ENCODE measurements at places on chromosomes 13 and 19.

DNA sequence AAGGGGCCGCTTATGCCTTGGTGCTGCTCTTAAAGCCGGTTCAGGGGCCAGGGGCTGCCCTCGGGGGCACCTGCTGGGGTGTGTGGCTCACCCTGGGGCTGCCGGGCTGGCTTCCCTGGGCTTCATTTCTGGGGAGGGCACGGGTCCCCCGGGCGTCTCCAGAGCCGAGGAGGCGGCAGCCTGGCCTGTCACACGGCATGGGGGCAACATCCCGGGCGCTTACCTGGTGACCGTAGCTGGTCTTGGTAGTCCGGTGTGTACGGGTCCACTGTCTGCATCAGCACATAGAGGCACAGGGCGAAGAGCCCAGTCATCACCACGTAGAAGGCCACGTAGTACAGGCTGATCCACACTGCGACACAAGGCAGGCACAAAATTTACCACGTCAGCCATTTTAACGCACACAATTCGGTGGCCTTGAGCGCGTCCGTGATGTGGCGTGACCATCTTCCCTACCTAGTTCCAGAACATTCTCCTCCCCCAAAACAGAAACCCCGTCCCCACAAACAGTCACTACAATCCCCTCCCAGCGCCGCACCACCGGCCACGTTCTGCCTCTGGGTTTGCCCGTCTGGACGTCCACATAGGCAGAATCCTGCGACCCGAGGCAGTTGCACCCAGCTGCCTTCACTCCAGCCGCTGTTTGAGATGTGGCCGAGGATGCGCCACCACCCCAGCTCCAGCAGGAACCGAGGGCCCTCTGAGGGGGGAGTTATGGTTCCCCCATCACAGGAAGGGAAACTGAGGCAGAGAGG, 3.2 kb downstream of the ATP4B start:
- no peak for DNase-seq

DNA sequence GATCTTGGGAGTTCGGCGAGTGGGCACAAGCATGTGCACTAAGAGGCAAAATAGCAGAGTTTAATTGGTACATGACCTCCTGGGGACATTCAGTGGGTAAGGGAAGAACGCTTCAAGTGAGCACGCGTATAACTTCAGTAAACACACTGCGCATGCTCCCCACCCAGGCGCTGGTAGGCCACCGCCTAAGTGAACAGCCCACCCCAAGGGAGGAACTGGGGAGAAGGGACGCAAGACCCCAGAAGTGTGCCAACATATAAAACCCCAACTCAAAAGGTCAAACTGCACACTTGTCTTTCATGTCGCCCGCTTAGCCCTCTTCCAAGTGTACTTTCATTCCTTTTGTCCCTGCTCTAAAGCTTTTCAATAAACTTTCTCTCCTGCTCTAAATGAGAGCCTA, 10.5 kb upstream of the NTN5 start:
- peak; percentile 12 for DNase-seq

- no peak for DNase-seq
These were observed 18.4 kb upstream of the URI1 start for GRCh38 chr19:29923653-29924052.

- DNase-seq, result no peak
These were observed 22.9 kb downstream of the PLEKHF1 start for GRCh38 chr19:29687897-29688728.

DNA sequence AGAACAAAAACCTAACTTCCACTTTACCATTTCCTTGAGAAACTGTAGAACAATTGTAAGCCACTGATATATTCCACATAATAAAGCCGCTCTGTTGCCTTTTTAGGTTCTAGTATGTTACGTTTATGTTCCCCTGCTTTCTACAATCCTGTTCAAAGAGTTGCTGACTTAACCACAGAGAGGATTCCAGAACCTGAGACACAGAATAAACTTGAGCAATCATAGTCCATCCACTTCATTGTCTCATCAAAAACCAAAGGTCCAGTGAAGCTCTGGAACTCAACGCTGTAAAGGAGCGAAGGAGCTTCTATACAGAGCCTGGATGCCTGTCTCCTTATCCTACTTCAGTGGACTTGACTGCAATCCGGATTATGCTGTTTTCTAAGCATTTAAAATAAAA, 4.6 kb downstream of the STARD13 start:
- DNase-seq, result no peak

- no peak for DNase-seq
These were observed 429.0 kb downstream of the TSHZ3 start for GRCh38 chr19:30920222-30920621.

DNA sequence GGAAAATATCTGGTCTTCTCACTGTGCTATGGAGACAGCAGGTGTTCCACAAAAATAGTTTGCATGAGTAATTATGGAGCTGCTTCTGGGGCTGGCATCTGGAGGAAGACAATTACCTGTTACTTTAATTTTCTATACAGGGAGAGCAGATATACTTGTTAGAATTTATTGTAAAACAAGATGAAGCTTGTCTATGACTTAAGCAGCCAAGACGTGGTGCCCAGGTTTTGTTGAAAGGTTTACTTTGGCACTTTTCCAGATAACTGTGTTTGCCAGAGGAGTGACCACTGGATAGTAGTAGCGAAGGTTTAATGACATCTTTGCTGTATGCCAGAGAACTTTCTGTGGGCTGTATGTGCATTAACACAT, 134.5 kb upstream of the KL start:
- no peak for DNase-seq

DNA sequence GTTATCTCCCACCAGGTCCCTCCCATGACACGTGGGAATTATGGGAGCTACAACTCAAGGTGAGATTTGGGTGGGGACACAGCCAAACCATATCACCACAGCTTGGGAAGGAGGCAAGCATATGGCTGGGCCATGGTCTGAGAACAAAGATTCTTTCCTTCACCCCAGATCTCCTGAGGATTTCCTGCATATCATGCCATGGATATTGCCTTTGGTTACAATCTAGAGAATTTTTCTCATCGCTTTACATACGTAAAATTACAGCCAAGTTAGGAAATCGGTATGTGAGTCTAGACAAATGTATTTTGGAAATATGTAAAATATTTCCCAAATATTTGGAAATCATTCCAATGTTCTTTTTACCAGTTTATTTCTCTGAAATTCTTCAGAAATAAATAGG, 398.3 kb downstream of the RFC3 start:
- DNase-seq, result no peak

DNA sequence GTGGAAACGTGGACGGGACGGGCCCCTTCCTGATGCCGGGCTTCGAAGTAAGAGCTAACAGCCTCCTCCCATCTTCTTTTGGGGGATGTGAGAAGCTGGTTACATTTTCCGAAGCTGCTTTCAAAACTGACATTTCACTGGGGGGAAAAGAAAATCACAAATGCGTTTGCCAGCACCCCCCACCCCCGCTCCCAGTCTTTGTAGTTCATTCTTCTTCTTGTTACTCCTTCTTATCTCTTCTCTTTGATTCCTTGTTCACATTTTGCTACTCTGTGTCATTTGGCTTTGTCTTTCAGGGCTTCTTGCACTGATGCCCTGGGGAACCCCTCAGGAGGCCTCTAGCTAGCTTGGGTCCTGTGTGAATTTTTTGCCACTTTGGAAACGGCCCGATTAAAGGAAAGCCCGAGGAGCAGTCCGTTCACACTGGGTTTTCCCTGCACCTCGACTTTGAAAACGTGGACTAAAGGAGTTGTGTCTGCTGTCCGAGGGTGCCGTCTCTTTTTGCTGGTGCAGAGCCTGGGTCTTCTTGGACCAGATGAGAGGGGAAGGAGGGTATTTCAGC, 1.3 kb downstream of the CARM1 start:
- DNase-seq, result no peak

GRCh38 chr19:3025549-3025886, 3.6 kb downstream of the TLE2 start:
- no peak for DNase-seq

GRCh38 chr19:13597640-13598039, 91.4 kb upstream of the CACNA1A start:
- peak; percentile 59 for DNase-seq

- no peak for DNase-seq
These were observed 446.0 kb downstream of the FOXO1 start for GRCh38 chr13:40220299-40220935.

DNA sequence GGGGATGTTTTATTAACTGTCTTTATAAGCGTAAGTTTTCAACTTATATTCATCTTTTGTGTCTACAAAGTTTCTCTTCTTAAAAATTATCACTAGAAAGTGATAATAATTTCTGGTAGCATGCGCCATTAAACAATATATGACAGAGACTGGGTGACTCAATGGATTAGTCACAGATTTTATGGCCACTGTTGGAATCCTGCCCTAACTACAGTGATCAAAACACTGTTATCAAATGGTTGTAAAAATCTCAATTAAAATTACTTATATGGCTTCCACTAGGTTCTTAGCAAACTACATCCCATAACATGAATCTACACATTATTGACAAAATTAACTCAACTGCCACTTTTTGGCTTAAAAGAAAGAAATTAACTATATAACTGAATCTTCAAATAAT, 350.0 kb downstream of the DACH1 start:
- no peak for DNase-seq

DNA sequence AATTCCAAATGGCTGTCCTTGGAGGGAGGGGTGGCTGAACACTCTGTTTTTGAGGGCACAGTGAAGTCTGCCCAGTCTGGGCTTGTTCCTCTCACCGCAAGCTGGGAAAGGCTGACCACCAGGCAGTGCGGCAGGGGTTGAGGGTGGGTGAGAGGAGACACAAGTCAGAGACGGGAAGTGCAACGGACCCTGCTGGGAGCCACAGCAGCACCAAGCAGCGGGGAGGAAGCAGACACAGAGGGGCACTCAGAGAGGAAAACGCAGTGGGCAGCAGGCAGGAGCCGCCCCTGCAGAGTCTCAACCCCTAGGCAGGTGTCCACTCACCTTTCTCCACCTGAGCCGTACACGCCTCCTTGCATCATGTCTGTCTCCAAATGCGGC, 15.6 kb downstream of the AKAP8L start:
- DNase-seq, result no peak

DNA sequence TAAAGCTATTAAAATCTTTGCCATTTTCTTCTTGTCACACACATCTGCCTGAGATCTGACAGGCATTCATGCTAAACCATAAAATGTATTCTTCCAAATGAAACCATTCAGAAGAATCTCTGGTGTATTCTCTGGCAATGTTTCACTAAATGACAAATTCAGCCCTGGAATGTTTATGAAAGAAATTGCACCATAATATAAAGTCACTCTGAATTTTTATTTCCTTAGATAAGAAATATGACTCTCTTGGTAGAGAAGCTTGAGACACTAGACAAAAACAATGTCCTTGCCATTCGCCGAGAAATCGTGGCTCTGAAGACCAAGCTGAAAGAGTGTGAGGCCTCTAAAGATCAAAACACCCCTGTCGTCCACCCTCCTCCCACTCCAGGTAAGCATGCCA, 14.3 kb downstream of the OLFM4 start:
- no peak for DNase-seq

GRCh38 chr13:62779161-62779560, 1363.5 kb upstream of the PCDH20 start:
- DNase-seq, result no peak

DNA sequence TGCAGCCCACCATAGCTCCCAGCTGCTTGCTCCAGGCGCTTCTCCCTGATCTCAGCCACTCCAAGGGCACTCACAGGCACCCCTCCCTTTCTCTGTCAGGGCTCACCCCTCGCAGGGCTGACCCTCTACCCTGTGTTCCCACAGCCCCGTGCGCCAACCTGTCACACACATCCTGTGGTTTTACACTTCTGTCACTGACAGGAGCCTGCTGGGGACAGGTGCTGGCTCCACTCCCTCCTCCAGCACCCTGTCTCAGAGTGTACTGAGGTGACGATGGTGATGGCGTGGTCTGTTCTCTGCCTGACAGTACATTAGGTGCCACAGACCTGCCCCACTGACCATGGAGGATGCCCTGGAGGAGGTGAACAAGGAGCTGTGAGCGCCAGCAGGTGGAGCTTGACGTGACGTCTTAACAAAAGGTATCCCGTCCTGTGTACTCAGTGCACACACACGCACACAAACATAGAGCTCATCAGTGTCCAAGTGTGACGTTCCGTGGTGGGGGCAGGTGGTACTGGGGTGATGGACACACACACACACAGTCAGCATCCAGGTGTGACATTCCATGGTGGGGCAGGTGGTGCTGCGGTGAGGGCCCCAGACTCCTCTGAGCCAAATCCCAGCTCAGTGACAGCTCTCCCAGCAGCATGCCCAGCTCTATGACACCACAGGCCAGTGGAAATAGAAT, 20.9 kb downstream of the C19orf44 start:
- peak; percentile 5 for DNase-seq

GRCh38 chr13:50527612-50528509, 315.6 kb downstream of the DLEU7 start:
- DNase-seq, result no peak

- DNase-seq, result no peak
These were observed 13.7 kb upstream of the MAP3K10 start for GRCh38 chr19:40177286-40178070.

- no peak for DNase-seq
These were observed 22.1 kb downstream of the MIPEP start for GRCh38 chr13:23867027-23867491.

- DNase-seq, result no peak
These were observed 145.7 kb downstream of the PCCA start for GRCh38 chr13:100234524-100235136.

- DNase-seq, result no peak
These were observed 6.5 kb downstream of the CARS2 start for GRCh38 chr13:110699148-110700145.

- DNase-seq, result peak; percentile 36
These were observed 7.0 kb upstream of the WBP4 start for GRCh38 chr13:41054212-41054877.

GRCh38 chr19:7562646-7563393, 27.3 kb downstream of the PNPLA6 start:
- DNase-seq, result no peak

GRCh38 chr13:59461411-59461810, 702.3 kb downstream of the DIAPH3 start:
- DNase-seq, result no peak

DNA sequence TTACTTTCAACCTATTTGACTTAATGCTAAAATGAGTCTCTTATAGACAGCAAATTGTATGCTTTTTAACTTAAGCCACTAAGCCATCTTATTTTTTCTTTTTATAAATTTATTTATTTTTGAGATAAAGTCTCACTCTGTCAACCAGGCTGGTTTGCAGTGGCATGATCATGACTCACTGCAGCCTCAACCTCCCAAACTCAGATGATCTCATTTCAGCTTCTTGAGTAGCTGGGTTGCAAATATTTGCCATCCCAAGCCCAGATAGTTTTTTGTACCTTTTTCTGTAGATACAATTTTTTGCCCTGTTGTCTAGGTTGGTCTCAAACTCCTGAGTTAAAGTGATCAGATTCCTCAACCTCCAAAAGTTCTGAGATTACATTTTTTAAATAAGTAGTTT, 27.1 kb downstream of the ZNF714 start:
- DNase-seq, result no peak

DNA sequence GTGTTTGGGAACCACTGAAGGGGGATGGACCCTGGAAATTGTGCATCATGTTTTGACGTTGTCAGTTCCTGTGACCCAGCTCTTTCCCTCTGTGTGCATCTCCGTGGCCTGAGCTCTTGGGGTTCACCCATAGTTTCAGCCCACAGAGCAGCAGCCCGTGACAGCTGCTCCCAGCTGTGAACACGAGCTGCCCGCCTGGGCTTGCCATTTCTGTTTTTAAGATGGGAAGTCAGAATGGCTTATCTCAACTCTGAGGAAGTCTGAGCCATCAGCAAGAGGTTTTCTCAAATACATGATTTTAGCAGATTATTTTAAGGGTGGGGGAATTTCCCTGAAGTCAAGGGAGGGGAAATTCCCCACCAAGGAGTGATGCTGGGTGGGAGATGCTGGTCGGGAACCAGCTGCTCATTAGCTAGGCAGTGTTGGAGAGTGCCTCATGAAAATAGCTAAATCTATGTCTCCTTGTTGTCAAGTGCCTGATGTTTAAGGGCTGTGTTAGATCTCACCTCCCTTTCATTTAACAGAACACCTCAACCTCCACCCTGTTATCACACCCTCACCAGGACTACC, 34.8 kb upstream of the C1QTNF9 start:
- DNase-seq, result peak; percentile 88
